ENCODE measurements at places on chromosomes 6 and 20. TPM values are rescaled to one million over a fixed set of nuclear protein-coding genes. Genes with fewer than 3 reads are reported as not detected.

DNA sequence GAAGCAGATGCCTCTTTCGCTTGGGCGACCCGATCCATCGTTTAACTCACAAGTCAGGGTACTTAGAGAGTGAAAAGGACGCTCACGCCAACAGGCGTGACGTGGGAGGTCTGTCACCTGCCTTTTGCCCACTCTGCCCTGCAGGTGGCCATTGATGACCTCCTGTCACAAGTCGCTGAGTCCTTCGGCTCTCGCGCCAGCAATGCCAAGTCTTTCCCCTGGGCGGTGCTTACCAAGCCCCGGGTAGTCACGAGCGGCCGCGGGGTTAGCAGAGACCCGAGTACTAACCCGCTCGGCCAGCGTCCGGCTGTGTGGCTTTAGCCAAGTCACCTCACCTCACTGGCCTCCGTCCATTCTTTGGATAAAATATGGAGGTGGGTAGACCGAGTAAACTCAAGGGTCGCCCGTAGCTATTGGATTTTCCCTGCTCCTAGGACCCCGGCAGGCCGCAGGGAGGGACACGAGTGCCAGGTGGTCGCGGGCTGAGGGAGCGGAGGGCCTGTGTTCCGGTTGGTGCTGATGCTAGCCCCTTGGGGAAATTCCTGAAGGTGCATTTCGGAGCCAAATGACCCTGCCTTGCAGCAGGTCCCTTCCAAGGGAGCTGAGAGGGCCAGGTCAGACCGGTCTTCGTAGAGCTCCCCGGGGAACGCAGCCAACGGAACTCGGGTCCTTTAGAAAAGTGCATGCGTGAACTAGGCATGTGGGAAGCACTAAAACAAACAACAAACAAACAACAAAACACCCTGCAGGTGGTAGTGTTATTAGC lies 668 bp downstream of the PKIB start:
- DNase-seq = peak; percentile 26

DNA sequence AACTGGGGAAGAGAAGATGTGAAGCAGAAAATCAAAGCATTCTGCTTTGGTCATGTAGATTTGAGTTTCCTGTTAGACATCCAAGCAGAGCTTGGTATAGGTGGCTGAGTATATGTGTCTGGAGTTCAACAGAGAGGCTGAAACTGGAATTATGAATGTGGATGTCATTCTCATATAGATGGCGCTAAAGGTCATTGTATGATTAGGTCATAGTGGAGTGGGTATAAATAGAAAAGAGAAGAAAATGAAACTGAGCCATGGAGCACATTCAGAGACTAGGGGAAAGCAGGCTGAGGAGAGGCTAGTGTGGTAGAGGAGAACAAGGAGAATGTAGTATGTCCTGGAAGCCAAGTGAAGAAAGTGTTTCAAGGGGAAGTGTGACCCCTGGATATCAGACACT lies 295.6 kb upstream of the PLN start:
- no peak for DNase-seq

DNA sequence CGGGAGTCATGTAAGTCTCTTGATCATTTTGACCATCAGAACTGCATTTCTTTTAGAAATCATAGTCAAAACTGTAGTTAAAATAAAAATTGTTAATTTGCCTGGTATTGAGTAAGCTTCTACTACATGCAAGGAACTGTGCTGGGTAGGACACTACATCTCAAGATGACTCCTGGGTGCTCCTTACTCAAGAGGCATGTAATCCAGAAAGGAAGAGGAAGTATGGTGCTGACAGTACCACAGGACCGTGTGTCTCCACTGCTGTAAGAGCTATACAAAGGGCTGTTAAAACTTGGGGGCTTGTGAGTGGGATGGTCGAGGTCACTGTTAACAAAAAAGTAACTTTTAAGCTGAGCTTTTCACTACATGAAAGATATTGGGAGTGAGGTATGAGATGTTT lies 508.3 kb upstream of the SOX4 start:
- no peak for DNase-seq

- DNase-seq = peak; percentile 11
Observed at GRCh38 chr6:37256692-37257319, 766 bp upstream of the TBC1D22B start.

FABP7 gene
- 58.2 TPM for total RNA-seq

LY6G6F gene
- total RNA-seq = not detected
